ENCODE measurements at places on chromosomes 2 and 18. TPM values are rescaled to one million over a fixed set of nuclear protein-coding genes. Genes with fewer than 3 reads are reported as not detected.

EHD3 gene
- total RNA-seq, result 48.8 TPM

THUMPD2 gene
- 10.8 TPM for total RNA-seq

FBXO41 gene
- 1.6 TPM for total RNA-seq

POTEJ gene
- total RNA-seq, result not detected

AMER3 gene
- total RNA-seq, result not detected

BOLL gene
- total RNA-seq, result not detected

UGT1A8 gene
- not detected for total RNA-seq

RASGRP3 gene
- total RNA-seq, result 12.1 TPM

MSH6 gene
- total RNA-seq, result 46.2 TPM

- DNase-seq, result no peak
Observed at GRCh38 chr2:6290217-6291015, 575.3 kb downstream of the CMPK2 start.

- DNase-seq, result peak; percentile 6
Observed at GRCh38 chr2:61726456-61727209, 127.2 kb downstream of the FAM161A start.

DNA sequence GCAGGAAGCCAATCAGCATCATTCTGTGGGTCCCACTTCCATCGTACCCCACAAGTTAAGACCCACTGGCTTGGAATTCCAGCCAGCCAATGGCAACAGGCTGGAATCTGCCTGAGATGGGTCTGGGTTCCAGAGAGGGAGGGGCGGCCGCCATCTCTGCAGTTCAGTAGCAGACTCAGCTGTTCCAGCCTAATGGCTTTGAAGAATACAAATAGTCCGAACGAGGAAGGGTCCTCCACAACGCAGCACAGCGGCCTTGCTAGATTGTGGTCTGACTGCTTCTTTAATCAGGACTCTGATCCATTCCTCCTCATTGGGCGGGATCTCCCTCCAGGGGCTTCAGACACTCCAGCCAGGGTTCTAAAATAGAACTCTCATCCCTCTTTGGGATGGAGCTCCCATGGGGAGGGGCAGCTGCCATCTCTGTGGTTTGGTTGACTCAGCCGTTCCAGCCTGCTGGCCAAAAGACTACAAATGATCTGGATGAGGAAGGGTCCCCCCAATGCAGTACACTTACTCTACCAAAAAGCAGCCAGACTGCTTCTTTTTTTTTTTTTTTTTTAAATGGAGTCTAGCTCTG lies 42.7 kb upstream of the PAIP2B start:
- no peak for DNase-seq

DNA sequence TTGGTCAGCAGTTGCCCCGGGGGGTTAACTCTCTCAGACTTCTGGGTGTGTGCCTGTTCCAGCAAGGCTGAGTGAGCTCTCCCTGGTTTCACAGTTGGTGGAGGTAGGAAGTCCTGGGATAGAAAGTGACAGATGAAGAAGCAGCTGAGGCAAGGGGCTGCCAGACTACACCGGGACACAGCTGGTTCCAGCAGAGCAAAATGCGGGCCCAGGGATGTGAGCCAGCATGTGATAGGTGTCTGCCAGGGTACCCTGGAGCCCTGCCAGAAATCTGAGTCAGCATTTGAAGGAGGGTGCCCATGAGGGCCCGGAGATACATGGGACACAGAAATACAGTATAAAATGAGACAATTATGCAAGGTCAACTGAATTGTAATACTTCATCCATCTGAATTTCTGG lies 79.3 kb upstream of the LGALSL start:
- no peak for DNase-seq

DNA sequence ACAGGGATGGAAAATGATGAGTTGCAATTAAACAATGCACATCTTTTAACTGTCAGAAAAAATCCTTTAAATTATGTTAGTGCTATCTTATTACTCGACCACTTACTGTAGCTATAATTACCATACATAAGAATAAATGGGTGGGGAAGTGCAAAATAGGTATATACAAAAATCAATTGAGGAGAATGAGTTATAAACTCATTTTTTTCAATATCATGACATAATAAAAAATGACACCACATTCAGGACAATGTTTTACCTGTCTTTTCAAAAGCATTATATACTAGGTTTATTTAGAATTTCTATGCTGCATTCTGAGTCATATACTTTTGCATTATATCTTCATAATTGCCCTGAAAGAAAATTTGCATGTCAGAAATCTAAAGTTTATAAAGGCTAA lies 1533.6 kb downstream of the LRP1B start:
- DNase-seq, result no peak

- no peak for DNase-seq
Observed at GRCh38 chr2:72864500-72864899, 22.7 kb upstream of the SPR start.

DNA sequence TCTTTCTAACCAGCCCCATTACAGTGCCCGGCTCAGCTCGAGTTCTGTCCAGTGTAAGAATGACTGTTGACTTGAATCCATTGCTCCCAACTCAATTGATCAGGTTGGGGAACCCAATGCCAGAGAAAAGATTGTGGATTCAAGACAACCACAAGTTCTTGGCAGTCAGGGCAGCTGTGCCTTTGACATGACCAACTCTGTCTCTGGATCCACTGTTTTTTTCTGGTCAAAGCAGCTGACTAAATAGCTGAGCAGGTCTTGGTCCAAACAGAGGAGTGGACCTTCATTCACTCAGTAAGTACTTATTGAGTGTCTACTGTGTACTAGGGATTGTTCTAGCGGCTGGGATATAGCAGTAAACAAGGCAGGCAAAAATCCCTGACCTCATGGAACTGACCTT lies 6.3 kb upstream of the ATOH8 start:
- no peak for DNase-seq

DNA sequence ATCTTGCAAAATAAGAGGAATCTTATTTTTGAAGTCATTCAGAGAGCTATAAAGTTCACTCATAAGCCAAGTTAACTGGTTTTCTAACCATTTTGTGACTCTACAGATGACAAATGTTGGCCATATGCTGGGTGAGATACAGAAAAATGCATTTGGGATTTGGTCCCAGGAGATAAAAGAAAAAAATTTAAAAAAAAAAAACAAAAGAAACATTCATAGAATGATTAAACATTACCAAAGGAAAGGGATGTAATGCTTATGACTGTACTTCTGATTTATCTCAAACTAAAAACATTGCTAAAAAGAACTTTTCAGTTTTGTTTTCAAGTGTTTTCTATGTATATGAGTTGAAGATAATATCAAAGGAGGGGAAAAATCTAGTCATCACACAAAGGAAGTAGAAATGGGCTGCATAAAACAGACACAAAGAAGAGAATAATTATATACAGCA lies 43.1 kb downstream of the PELI1 start:
- peak; percentile 25 for DNase-seq

DNA sequence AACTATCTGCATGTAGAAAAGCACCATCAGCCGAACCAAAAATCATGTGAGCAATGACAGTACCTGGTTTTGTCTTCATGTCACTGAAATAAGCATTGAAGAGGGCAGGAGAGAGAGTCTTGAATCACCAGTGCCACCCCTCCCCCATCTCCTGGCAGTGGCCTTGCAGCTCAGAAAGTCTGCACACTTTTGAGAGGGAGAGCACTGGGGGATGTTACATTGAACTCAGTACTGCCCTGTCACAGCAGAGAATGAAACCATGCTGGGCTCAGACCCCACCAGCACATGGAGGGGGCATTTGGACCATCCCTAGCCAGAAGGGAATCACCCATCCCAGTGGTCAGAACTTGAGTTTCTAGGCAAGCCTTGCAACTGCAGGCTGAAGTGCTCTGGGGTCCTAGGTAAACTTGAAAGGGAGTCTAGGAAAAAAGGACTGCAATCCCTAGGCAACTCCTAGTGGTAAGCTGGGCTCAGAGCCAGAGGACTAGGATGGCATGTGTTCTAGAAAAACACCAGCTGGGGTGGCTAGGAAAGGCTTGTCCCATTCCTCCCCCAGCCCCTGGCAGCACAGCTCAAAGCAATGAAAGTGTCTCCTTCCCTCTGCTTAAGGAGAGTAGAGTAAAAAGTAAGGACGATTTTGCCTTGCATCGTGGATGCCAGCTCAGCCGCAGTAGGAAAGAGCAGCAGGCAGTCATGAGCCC lies 259.9 kb upstream of the MYT1L start:
- DNase-seq, result no peak

DNA sequence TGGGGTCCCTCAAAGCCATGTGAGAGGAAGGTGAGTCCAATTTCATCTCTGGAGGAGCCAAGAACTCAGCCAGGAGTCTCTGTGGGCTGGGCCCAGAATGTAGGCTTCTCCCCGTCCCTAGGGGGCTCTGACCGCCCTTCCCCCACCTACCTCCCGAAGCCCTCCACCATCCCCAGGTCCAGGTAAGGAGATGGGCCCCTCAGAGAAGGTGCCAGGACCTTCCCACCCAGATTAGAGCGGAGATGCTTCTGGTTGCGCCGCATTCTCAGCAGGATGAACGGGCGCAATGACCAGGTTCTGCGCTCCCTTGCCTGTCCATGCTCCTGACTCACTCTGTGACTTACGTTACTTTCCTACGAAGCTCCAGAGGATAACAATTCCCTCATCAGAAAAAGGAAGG lies 23.0 kb downstream of the ST8SIA5 start:
- no peak for DNase-seq

GRCh38 chr2:222547083-222547482 lies 108.8 kb downstream of the FARSB start:
- DNase-seq, result no peak

DNA sequence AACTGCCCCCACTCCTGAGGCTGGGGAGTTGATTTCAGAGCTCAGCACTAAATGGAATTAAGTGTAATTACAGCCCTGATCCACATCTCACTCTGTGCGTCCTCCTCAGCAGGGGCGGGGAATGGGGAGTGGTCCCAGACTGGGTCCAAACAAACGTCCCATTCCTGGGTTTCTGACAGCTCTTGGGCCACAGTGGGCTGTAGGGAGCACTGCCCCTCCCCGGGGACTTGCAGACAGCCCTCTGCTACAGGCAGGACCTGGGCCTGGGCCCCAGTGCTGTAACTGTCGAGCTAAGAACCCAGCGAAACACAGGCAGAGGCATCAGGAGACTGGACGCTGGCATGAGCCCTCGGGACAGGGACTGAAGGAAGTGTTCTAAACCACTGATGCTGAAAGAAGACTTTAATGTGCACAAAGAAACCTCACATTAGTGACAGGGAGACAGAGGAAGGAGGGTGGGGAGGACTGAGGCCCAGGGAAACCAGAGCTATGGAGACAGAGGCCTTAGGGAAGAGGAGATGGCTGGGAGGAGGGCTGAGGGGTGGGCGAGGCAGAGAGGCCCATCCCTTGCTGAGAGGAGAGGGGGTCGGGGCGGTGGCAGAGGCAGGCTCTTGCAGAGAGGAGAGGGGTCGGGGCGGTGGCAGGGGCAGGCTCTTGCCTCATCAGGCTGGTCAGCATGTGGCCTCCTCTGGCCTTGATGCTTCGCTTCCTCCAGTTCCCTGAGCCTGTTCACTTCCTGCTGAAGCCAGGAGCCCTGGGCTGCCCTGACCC lies 5.8 kb upstream of the SEMA4C start:
- no peak for DNase-seq

DNA sequence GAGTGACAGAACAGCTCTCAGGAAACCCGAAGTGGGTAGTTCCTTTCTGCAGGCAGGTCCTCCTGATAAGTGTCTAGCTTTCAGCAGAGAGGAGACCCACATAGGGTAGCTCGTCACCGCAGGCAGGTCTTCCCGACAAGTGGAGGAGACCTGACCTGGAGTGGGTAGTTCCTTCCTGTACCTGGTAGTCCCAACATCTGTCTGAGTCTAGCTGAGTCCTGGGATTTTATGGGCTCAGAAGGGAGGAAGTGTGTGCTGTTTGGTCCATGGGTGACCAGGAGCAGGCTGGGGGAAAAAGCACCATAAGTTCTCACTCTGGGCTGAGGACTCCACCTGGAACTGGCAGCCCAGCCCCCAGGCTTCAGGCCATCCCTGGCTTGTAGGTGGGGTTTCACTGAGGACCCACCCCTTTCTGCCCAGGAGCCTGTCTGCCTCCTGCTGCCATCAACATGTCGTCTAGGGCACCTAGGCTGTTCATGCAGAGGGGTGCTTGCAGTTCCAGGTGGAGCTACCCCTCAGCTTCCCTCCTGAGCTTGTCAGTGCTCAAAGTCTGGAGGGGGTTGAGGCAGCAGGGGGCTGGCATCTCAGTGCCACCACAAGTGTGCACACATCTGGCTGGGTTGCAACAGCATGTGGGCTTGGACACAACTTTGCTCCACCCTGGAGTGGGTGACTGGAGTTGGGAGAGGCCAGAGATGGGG lies 9.4 kb downstream of the DYSF start:
- no peak for DNase-seq

DNA sequence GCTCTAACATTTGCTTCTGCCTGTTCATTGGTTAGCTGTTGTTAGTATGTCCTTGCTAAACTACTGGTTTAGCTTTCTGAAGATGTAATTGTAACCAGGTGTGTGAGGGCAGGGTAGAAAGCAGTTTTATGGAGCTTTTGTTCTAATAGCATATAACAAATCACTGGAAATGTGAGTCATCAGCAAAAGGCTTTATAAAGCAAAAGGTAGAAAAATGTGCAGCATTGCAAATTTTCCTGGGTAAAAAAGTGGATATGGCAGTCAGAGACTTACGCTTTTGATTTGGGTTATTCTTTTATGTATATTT lies 85.3 kb downstream of the ZNF407 start:
- peak; percentile 21 for DNase-seq

DNA sequence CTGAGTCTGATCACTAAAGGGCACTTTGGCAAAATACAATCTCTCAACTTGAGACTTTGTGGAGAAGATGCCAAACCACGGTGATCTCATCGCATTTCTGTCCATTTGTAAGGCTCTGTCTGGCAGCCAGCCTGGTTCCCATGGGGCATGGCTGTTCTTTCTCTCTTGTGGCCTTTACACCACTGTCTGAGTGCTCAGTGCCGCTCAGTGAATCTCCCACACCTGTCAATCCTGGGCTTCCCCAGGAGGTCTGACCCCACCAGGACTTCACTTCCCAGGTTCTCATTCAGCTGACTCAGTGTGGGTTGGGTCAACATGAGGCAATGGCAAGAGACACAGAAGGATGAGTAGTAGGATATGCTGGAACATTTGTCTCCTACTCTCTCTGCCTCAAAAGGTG lies 96.8 kb upstream of the TRIB2 start:
- peak; percentile 63 for DNase-seq

DNA sequence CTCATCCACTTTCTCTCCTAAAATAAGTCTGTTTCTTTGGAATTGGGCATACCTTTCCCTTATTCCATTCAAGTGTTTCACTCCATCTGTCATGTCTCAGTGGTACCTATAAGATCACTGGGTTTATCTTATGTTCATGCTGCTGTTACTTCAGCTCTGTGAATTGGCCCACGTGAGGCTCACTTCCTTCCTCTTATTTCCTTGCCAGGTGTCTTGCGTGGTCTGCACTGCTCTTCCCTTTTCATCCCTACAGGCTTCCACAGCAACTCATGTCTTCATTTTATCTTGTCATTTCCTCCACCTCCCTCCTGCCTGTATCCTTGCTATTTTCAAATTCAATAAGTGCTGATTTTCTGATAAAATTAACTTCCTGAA lies 159.1 kb upstream of the ALPP start:
- no peak for DNase-seq
